ENCODE measurements at places on chromosomes 1 and 21. TPM values are rescaled to one million over a fixed set of nuclear protein-coding genes. Genes with fewer than 3 reads are reported as not detected.

Gene SYNC
- total RNA-seq: 1.1 TPM

Gene C21orf58
- 7.8 TPM for total RNA-seq

Gene DNALI1
- total RNA-seq: not detected

Gene GNAT2
- total RNA-seq: not detected

Gene HES3
- not detected for total RNA-seq
